ENCODE measurements at places on chromosomes 1 and 21.

- DNase-seq: no peak
Observed at GRCh38 chr1:64155278-64155677, 48.1 kb upstream of the UBE2U start.

- no peak for DNase-seq
Observed at GRCh38 chr21:39850333-39850732, 16.9 kb upstream of the PCP4 start.

- DNase-seq: no peak
Observed at GRCh38 chr1:183953031-183953430, 84.5 kb downstream of the COLGALT2 start.

GRCh38 chr21:14685568-14685967 lies 139.5 kb upstream of the SAMSN1 start:
- no peak for DNase-seq

- DNase-seq: no peak
Observed at GRCh38 chr1:41622859-41623732, 138.6 kb upstream of the EDN2 start.

DNA sequence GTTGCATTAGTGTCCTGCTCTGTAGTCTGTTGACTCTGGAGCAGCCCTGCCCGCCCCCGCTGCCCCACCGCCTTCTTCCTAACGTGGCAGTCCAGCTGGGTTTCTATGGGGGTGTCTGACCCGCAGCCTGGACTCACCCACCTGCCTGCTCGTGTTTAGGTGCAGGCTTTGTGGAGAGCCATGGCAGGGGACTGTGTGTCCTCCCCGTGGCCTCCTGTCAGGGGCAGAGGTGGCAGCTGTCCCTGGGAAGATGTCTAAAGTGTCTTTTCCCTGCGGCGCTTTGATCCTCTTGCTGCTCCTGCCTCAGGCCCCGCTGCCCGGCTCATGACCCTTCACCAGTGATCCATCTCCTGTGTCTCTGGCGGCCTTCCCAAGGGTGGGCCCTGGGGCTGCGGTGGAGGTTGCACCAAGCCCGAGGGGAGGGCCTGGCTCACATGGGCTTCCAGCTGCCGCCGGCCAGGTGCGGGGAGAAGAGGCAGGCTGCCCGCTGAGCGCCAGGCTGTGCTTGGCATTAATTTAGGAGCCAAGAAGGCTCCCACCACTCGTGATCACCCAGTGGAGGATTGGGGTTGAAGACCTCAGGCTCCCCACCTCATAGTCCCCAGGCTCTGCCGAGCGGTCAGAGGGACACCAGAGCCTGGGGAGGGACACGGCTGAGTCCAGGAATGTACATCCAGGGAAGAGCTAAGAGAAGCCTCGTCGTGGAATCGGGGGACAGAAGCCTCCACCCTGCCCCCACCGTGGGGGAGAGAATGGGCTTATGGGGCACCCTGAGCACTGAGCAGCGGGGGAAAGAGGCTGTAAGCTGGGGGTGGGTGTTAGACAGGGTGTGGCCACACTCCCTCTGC lies 44.1 kb downstream of the COL18A1 start:
- DNase-seq: no peak

DNA sequence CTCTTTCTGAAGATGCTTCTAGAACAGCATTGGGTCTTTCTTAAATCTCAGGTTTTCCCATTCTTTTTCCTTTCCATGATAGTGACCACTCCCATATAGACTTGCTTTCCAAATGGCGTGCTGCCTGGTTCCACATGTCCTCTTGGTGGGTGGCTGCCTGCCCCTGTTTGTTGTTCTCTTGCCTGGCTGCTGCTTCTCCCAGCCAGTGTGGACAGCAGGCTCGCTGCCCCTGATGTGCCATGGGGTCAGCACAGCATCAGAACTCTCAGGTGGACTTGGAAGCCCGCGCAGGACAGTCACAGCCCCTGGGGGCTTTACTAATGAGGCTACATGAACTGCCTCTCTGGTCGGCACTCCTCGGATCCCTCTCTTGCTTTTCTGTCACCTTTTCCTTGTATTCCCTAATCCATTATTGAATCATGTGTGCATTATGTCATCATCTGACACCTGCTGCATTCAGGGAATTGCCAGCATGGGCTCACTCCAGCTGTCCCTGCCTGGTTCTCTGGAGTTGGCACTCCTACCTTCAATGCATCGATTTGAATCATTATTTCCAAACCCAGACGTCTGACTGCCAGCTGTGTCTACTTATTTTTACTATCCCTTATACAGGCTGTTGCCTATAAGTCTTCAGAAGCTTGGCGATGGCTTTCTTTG lies 100.5 kb upstream of the COA6 start:
- DNase-seq: no peak

- DNase-seq: no peak
Observed at GRCh38 chr1:244391761-244392160, 59.9 kb downstream of the ADSS2 start.

GRCh38 chr1:234458352-234459017 lies 20.5 kb downstream of the TARBP1 start:
- peak; percentile 3 for DNase-seq

GRCh38 chr1:204524986-204525385 lies 8.8 kb downstream of the MDM4 start:
- peak; percentile 26 for DNase-seq

DNA sequence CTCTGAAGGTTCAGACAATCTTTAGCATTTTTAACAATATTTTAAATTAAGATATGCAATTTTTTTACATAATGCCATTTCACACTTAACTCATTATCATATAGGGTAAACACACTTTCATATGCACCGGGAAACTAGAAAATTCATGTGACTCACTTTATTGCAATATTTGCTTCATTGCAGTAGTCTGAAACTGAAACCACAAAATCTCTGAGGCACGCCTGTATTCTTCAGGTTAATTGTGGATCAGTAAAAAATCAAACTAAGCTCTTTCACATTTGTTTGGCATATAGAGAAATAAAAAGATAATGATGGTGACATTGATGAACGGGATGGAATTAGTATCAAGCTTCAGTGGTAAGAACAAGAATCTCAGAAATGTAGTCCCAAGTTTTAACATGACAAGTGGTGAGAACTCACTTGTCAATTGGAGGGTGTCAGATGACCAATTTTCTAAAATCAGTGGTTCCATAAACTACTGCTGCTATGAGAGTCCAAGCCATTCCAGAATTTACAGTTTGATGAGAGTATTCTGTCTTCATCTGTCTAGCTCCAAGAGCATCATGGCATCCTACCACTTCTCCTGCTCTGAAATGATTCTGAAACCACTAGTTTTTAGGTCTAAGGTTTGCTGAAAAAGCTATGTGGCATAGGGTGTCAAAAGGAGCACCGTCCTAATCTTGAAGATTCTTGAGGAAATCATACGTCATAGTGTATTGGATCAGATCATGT lies 281.0 kb downstream of the PTPRC start:
- DNase-seq: no peak

GRCh38 chr1:171590022-171590421 lies 32.0 kb upstream of the MYOCOS start:
- DNase-seq: no peak

DNA sequence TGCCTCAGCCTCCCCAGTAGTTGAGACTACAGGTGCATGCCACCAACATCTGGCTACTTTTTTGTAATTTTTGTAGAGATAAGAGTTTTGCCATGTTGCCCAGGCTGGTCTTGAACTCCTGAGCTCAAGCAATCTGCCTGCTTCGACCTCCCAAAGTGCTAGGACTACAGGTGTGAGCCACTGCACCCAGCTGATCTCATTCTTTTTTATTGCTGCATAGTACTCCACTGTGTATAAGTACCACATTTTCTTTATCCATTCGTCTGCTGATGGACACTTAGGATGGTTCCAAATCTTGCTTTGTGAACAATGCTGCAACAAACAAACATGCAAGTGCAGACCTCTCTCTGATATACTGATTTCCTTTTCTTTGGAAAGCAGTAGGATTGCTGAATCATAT lies 59.5 kb downstream of the UROD start:
- DNase-seq: no peak

DNA sequence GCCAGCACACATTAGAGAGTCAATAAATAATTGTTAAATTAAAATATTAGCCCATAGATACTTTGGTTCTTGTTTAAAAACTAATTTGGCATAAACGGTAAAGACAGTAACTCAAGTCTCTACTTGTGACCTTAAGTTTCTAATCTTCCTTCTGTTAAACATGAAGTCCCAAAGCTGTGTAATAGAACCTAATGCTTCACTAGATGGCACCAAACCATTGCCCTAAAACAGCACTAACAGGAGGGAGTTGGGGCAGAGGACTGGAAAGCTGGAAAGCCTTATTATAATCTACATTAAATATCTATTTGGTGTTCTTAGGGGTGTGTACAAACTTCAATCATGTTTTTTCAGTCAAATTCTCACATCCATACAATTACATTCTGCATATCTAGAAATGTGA lies 176.7 kb downstream of the OLFM3 start:
- peak; percentile 70 for DNase-seq

DNA sequence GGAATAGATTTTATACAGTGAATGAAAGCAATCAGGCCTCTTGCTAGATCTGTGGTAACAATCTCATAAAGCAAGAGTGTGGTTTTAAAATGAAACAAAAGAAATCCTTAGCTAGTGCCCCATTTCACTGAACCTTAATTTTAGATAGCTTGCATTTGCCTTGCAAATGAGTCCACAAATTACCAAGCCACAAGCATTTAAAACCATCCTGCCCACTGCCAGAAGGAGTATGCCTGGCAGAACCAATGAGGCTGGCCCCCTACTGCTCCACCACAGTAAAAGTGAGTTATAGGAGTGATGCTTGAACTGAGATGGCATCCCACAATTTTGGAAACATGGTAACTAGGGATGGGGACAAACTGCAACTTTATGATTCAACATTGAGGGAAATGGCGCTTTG lies 206.4 kb upstream of the LMO4 start:
- DNase-seq: no peak

GRCh38 chr21:35508139-35508888 lies 459.2 kb upstream of the RUNX1 start:
- no peak for DNase-seq

GRCh38 chr1:164783778-164784555 lies 225.0 kb downstream of the PBX1 start:
- DNase-seq: no peak

DNA sequence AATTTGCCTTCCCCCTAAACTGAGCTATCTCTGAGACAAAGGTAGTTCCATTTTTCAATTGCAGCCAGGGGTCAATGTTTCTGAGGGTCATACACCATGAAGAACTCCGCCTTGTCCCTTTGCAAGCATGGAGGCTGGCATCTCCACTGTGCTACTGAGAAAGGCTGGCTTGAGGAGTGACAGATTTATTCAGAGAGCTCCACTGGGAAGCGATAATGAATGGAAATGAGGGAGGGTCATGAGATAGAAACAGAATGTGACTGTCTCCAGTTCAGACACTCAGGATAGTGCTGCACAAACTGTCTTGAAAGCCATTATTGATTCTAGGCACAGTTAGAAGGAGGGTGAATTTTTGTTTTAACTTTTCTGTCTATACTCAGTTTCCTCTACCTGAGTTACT lies 197.5 kb downstream of the ZNF326 start:
- no peak for DNase-seq

- DNase-seq: peak; percentile 63
Observed at GRCh38 chr21:18384771-18385170, 18.8 kb downstream of the TMPRSS15 start.

DNA sequence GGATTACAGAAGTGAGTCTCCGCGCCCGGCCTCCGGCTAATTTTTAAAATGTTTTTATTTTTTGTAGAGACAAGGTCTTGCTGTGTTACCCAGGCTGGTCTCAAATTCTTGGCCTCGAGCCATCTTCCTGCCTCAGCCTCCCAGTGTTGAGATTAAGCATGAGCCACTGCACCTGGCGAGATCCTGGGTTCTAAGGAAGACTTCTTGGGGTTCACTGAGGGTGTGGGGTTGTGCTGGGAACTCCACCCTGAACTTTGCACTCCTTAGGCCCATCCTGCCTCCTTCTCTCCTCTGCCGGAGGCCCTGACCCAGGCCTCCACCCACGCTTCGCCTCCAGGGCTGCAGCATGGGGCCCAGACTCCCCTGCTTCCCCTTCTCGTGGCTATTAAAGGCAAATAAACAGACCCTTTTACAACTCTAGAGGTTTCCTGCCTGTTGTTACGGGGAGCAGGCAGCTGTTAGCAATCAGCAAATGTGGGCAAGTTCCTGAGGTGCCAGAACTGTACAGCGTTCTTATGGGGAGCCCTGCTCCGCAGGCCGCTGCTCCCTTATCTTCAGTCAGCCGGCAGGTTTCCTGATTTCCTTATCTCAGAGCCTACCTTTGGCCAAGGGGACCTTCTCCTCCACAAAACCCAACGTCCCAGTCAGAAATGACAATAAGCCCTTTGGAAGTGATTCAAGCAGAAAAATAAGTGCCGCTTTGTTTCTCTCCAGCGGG lies 41.0 kb upstream of the LIN9 start:
- DNase-seq: no peak

- no peak for DNase-seq
Observed at GRCh38 chr1:47622776-47623556, 185.1 kb downstream of the FOXD2 start.

DNA sequence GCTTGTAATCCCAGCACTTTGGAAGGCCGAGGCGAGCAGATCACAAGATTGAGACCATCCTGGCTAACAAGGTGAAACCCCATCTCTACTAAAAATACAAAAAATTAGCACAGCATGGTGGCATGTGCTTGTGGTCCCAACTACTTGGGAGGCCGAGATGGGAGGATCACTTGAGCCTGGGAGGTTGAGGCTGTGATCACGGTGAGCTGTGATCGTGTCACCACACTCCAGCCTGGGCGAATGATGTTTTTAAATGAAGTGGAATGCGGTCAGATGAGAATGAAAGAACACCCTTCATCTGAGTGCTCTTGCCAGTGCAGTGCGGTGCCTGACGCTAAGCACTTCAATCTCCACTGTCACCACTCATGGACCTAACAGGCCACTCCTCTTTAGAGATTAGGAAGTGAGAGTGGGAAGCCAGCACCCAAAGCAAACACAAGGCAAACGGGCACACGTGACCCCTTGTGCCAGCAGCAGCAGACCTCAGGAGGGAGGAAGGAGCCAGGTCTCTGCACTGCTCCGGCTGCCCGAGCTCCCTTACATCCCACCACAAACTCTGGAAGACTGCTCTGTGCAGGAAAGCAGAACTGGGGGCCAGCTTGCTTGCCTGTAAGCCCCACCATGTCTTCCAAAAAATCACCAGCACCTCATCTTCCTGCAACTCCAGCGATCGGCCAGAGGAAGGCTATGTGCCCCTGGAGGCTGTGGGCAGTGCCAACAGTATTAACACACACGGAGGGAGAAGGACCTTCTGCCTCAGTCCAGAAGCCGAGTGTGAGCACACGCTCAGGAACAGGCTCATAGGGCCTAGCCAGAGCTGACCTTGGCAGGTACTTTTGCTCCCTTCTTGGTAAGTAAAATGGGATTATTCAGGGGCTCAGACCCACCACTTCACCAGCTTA lies 9.7 kb downstream of the CTNNBIP1 start:
- peak; percentile 86 for DNase-seq

Measured in NCI-H1105 treated with DMSO at 0.1 percent for 48 hours (cell line).